ENCODE measurements at places on chromosomes 4 and X.

- no peak for DNase-seq
These were observed 335.3 kb upstream of the AADAT start for GRCh38 chr4:170425040-170425439.

DNA sequence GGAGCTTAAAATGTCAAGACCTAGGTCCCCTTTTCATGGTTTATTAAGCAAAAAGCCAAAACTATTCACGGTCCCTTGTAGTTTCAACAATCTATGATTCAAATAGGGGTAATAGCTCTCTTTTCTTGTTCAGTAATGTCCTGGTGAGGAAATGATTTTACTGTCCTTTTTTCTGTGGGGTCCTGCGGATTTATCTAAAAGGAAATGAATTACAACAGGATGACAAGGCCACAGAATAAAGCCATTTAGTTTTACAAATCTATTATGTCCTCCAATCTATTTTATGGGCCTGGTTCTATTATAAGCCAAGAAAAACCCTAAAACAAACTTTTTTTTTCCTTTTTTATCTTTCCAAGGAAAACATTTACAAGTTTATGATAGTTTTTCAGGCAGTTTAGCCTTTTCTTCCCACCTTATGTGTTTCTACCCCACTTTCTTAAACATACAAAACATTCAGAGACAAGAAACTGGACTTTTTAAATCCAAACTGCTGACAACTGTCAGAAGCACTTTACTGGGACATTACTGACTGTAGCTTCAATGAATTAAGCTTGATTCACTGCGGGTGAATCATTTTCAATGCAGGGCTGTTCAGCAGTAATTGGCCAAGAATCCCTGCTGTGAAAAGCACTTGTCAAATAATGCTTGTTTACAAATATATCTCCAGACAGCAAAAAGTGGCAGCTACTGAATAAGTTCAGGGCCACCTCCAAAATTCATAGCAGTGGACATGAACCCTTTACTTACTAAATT lies 4.3 kb downstream of the EPHA5 start:
- DNase-seq = no peak

DNA sequence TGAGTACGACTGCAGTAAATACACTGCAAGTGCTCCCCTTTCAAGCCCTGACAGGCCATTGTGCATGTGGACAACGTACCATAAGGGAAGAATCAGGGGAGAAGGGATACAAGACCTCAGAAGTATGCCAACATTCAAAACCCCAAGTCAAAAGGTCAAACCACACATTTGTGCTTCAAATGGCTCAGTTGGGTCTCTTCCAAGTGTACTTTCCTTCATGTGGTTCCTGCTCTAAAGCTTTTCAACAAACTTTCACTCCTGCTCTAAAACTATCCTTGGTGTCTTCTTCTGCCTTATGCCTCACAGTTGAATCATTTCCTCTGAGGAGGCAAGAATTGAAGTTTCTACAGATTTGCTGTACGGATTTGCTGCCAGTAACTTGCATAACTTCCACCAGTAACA lies 305.7 kb upstream of the SLIT2 start:
- DNase-seq = no peak

- no peak for DNase-seq
These were observed 126.1 kb downstream of the NAA11 start for GRCh38 chr4:79199743-79200142.

GRCh38 chr4:165328101-165328425 lies 594 bp downstream of the MSMO1 start:
- DNase-seq = no peak

DNA sequence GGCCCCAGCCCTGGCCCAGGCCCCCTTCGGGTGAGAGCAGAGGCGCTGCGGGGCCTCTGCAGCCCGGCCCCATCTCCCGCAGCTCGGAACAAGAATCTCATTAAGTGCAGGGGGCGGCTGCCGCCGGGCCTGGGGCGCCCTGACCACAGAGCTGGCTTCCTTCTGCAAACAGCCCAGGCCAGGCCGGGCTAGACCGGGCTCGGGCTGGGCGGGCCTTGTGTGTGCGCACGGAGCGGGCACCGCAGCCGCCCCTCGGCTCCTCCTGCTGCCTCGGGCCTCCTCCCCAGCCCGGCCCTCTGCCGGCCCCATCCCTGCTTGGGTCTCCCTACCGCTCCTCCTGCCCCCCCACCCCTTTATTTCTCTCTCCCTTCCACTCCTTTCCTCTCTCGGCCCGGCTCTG lies 83.3 kb downstream of the EFNB1 start:
- no peak for DNase-seq

GRCh38 chr4:114389070-114389685 lies 209.4 kb upstream of the UGT8 start:
- DNase-seq = no peak

DNA sequence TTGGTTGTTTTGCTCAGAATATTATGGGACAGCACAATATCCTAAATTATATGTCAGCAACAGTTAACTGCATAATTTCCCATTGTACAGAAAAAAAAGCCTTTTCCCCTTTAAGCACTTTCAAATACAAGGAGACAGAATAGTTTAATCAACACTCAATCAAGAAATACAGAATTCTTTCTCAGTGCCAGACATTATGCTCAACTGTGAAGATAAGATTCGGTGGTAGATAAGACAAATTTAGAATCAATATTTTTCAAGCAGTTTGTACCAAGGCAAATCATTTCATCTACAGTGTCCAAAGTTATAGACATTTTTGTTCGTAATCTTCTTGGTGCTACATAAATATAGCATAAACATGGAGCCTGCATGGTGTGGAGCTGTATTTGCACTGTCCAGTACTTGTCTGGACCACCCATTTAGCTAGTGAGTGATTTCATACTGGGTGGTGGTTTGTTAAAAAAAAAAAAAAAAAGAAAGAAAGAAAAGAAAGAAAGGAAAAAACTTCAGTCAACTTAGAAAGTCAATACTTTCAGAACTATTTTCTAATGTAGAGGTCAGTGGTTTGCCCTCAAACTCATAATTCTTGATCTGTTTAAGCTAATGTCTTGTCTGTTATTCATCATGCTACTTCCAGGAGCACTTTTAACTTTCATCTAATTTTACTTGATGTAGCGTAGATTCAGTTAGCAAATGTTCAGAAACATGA lies 522.9 kb downstream of the FAT4 start:
- no peak for DNase-seq

DNA sequence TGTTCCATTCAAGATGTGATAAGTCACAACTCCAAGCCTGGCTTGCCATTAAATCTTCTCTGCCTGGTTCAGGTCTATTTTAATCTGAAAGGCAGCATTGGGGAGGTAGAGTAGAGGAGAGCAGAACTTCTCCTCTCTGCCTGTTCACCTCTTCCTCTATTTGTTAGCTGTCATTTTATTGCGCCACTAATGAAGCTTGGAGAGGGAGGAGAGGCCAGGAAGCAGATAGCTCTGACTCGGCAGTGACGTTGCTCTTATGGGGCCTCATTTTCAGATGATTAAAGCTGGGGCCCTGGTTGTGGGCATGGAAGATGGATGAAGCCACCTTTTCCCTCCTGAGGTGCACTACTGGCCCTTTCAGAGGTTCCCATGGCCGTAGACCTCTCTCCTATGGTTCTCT lies 207.3 kb downstream of the MID1IP1 start:
- DNase-seq = no peak

GRCh38 chr4:73731968-73732610 lies 8.3 kb upstream of the CXCL8 start:
- no peak for DNase-seq

DNA sequence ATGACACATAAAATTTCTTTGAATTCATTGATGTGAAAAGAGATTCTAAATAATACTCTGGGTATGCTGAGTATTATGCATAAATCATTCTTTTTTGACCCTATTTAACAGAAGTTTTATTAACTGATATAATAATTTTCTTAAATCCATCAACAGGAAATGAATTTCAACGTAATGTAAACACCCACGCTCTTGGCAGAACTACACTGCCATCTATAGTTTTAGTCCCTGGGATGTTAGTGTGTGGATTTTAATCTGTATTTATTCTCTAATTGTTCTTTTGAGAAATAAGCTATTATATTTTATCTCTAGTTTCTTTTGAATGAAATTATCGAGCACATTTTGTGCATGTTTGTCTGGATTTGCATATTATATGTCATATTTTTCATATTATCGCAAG lies 666.8 kb upstream of the NDST4 start:
- DNase-seq = no peak

DNA sequence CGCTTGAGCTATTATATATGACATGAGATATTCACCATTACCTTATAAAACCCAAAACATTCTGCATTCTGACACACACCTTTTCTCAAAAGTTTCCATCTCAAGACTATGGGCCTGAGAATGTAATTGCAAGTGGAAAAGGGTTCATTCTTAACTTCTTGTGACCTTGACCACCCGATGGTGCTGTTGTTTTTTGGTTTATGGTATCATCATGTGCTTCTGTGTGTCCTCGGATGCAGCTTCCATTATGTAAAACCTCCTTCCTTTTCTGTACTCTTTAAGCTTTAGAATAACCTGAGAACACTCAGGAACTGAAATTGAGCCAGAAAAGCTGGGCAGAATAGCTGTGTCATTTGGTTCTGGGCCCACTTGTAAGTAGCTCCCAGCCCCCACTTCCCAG lies 16.2 kb upstream of the PUDP start:
- no peak for DNase-seq

GRCh38 chrX:155949098-155949497 lies 48.4 kb upstream of the IL9R start:
- no peak for DNase-seq

GRCh38 chrX:10660171-10660570 lies 39.8 kb upstream of the MID1 start:
- no peak for DNase-seq

GRCh38 chr4:80927420-80927819 lies 103.1 kb upstream of the BMP3 start:
- DNase-seq = no peak

GRCh38 chr4:77821775-77822174 lies 2.6 kb upstream of the CNOT6L start:
- DNase-seq = peak; percentile 15

DNA sequence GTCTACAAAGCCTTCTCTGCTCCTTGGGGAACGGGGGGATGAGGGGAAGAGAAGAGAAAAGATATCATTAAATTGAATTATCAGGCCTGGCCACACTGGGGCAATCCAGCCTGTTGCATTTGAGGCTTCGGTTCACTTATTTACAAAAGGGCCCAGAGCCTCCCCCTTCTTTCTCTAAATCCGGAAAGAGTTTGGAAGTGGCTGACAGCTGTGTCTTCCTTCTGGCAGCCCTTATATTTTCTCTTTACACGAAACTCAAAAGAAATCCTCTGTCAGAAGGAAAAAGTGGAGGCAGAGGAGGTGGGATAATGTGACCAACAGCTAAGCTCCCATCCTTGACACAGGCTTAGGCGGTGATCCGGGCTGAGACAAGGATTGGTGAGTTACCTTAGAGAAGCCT lies 158.3 kb upstream of the TAPT1 start:
- DNase-seq = no peak

GRCh38 chr4:153185331-153185852 lies 18.9 kb upstream of the TRIM2 start:
- DNase-seq = no peak

DNA sequence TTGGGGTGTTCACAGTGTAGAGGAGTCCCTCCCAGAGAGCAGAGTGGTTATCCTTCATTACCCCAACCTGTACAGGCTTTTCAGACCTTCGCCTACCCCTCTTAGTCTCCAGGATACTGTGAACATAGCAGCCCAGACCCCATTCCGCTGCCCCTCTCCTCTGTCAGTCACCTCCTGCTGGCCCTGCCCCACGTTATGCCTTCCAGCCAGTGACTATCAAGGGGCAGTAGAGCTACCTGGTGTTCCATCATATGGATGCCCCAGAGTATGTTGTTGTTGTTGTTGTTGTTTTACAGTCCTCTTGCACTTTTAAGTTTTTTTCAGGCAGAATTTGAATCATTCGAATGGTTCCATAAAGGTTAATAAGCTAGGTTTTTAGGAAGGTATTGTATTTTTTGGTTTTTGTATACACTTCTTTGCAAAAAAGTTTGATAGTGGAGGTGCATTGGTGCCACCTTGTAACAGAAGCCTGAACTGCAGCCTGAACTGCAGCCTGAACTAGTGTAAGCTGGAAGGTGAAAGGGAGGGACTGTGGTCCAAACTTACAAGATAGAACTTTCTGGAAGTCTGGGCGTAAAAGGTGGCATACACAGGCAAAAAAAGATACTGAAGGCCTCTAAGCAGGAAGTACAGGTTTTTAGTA lies 101.4 kb upstream of the RAB40AL start:
- DNase-seq = no peak

GRCh38 chrX:25343060-25343459 lies 327.3 kb upstream of the ARX start:
- no peak for DNase-seq

GRCh38 chr4:147787204-147787603 lies 55.3 kb downstream of the ARHGAP10 start:
- DNase-seq = no peak

DNA sequence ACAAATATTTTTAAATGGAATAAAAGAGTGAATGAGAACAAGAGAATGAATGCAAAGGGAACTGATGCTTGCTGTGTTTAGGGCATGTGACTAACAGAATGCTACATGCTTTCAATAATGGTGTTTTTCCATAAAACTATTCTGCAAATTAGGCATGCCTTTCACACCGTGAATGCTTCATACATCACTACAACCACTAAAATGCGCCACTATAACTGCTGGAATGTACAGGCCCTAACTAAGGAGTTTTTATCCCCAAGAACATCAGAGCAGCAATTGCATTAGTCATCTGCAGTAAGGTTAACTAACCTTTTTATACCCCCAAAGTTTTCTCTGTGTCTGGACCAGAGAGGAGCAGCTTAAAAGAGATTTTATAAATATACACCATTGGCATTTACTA lies 190.4 kb downstream of the ARAP2 start:
- no peak for DNase-seq

All from stimulated activated CD4-positive, alpha-beta T cell treated with anti-CD3 and anti-CD28 coated beads, Interleukin-12 subunit alpha, Interleukin-12 subunit beta, amount 100 ng/mL, for 4 hours (primary cell).